ENCODE measurements at places on chromosomes 5 and 9.

GRCh38 chr5:128202320-128202719 lies 118.8 kb downstream of the SLC12A2 start:
- no peak for DNase-seq

DNA sequence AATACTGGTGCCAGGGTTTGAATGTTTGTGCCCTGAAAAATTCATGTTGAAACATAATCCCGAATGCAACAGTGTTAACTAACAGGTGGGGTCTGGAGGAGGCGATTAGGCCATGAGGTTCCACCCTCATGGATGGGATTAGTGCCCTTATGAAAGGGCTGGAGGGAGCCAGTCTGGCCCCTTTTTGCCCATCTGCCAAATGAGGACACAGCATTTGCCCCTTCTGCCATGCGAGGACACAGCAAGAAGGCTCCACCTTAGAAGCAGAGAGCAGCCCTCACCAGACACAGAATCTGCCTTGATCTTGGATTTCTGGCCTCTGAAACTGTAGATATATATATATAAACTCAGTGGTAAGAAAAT lies 32.6 kb upstream of the RNF130 start:
- no peak for DNase-seq

DNA sequence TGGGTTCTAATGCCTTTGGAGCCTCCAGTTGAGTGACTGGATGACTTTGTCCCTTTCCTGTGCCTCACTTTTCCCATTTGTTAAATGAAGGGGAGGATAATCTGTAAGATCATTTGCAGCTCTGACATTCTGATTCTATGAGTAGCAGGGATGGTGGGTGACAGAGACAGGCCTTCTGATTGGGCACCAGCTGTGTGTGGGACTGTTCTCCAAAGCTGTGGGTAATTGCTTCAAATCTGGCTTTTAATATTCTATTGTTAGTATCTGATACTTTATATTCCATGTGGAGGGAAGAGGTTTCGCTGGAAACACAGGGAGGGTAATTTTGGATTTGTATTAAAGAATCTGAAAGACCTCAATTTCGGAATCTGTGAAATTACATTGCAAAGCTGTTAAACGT lies 102.7 kb downstream of the FBXO38 start:
- DNase-seq = no peak

GRCh38 chr5:80204808-80205614 lies 50.8 kb downstream of the SERINC5 start:
- DNase-seq = no peak

GRCh38 chr5:35709688-35710087 lies 92.0 kb downstream of the SPEF2 start:
- DNase-seq = no peak

- no peak for DNase-seq
Measured at GRCh38 chr5:116898917-116899316, 324.3 kb upstream of the SEMA6A start.

DNA sequence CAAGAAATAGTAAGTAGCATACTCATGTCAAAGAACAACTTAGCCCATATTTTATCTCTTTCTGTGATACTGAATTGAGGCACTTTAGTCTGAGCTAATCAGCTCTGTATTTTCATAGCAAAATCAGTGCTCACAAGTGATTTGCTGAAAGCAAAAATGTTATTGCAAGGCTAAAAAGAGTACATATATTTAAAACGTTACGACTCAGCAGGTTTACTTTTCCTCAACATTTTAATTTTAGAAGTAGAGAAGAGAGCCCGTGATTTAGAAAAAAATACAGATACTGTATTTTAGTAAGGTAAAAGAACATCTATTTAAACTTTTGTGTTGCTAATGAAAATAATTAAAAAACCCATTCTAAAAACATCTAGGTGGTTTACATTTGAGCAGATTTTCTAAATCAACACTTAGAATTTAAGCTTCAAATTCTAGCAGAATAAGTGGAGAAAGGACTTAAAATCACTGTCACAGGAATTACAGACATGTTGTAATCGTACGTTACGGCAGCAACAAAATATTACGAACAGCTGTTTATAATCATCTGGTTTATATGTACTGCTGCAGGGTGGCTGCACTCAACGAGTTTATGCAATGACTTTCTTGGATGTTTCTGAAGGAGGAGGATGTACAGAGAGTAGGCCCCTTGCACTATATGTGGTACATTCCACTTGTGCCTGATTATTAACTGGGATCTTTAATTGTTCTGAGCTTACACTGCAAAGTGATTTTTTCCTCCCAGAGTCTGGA lies 20.1 kb downstream of the SREK1 start:
- DNase-seq = no peak

DNA sequence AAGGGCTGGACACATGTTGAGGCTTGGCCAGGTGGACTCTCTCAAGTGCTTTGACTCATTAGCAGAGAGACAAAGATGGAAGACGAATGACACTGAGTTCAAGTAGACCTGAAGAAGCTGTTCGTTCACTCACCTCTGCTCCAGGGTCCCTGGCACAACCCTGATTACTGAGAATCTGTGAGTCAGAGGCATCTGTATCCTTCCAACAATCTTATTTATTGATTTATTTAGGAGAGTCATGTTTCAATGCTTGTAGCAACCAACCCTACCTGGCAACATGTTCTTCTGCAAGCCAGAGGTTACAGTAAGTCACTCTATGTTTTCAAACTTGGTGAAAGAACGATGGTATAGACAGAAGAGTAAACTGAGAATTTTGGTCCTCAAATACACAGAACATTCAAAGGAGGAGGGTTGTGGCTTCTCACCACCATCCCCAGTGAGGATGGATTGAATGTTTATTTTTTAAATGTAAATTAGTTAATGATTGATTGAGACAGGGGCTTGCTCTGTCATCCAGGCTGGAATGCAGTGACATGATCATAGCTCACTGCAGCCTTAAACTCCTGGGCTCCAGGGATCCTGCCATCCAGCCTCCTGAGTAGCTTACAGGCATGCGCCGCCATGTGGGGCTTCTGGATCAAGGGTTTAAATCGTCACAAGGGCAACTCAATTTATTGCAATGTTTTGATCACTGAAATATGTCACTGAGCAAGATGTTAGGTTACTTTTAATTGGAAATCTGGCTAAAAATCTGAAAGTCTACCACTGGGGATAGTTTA lies 55.7 kb upstream of the CARTPT start:
- no peak for DNase-seq

DNA sequence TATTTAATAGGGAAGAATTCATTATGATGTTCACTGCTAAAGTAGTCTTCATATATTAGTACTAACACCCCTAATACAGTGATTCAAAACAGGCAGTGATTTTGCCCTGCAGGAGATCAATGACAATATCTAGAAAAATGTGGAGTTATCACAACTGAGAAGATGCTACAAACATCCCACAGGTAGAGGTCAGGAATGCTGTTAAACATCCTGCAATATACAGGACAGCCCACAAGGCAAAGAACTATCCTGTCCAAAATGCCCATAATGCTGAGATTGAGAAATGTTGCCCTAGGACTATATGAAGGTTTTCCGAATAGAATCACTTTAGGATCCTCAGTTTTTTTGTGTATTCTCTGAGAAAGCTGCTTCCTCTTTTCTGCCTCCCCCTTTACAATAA lies 15.3 kb downstream of the RORB start:
- no peak for DNase-seq

- DNase-seq = no peak
Measured at GRCh38 chr9:72622186-72622585, 100.8 kb downstream of the TMC1 start.

- DNase-seq = no peak
Measured at GRCh38 chr9:8907868-8908267, 1108.3 kb upstream of the DMAC1 start.

- no peak for DNase-seq
Measured at GRCh38 chr9:73138516-73138915, 13.1 kb upstream of the ANXA1 start.

DNA sequence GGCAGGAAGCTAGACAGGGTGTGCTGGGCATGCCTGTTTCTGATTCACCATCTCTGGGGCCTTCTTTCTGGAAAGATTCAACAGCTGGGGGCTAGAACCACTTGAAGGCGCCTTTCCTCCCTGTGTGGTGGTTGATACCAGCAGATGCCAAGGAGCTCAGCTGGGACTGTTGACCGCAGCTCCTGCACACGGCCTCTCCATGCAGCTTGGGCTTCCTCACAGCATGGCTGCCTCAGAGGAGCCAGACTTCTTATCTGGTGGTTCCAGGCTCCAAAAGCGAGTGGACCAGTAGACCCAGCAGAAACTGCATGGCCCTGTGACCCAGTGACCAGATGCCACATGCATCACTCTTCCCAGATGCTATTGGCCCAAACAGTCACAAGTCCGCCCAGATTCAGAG lies 74.7 kb upstream of the COL5A1 start:
- DNase-seq = no peak

DNA sequence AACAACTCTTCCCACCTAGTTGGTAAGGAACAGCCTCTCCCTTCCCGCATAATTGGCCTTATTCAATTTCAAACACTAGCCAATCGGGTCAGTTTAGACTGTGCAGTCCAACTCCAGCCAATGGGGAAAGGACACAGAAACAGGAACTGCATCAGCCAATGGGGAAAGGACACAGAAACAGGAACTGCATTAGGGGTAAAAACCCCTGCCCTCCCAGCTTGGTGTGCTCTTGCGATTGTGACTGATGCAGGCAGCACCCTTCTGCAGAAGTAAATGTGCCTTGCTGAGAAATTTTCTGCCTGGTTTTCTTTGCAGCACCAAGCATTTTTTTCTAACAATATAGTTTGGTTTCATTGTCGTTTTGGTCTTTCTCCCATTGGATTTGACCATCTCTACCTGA lies 8.5 kb upstream of the GLT6D1 start:
- DNase-seq = no peak

- DNase-seq = no peak
Measured at GRCh38 chr9:36149197-36149596, 12.7 kb downstream of the GLIPR2 start.
